Bronchial smooth muscle cell (primary cell): ENCODE measurements at places on chromosomes 11 and 22. TPM values are rescaled to one million over a fixed set of nuclear protein-coding genes. Genes with fewer than 3 reads are reported as not detected.

The KCNQ1OT1 gene
- 3.9 and 6.3 TPM in 2 replicates for total RNA-seq

The EIF3L gene
- 256 and 364 TPM in 2 replicates for total RNA-seq

The MMP10 gene
- 0.79 TPM in 1 of 2 replicates, not detected in the other for total RNA-seq

The CYP2D6 gene
- 0.16 and 0.60 TPM in 2 replicates for total RNA-seq

The IFITM10 gene
- 1.1 and 2.2 TPM in 2 replicates for total RNA-seq

The POLR2F gene
- total RNA-seq = 64.2 and 72.6 TPM in 2 replicates

The POU2AF1 gene
- total RNA-seq = not detected in 2 replicates

The NCAM1 gene
- not detected in 2 replicates for total RNA-seq

The SCGB1D2 gene
- not detected in 2 replicates for total RNA-seq

The ABCG4 gene
- 0.09 and 0.16 TPM in 2 replicates for total RNA-seq

The BDNF gene
- 4.6 and 10.9 TPM in 2 replicates for total RNA-seq

The CEP126 gene
- 1.5 and 3.0 TPM in 2 replicates for total RNA-seq

The OR5A1 gene
- total RNA-seq = not detected in 2 replicates

The CHRDL2 gene
- total RNA-seq = 0.16 and 0.17 TPM in 2 replicates
